ENCODE measurements at places on chromosomes 6 and 20.

- DNase-seq: no peak
These were observed 90.6 kb downstream of the PSMB1 start for GRCh38 chr6:170462366-170463020.

GRCh38 chr6:101413773-101414172 lies 20.3 kb downstream of the GRIK2 start:
- no peak for DNase-seq

GRCh38 chr6:158707821-158708195 lies 58.0 kb downstream of the SYTL3 start:
- no peak for DNase-seq

DNA sequence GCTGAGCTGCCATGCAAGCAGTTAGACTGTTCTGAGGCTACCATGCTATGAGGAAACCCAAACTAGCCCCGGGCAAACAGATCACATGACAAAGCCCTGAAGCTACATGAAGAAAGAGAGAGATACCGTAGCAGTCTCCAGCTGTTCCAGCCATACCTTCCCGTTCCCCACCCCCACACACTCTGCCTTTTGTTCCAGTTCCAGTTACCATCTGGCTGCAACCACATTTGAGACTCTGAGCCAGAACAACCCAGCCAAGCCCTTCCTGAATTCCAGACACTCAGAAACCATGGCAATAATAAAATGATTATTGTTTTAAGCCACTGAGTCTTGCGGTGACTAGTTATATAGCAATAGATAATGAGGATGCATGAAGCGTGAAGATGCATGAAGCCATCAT lies 28.3 kb downstream of the RIN2 start:
- peak; percentile 93 for DNase-seq

GRCh38 chr6:53641348-53641747 lies 24.2 kb downstream of the KLHL31 start:
- no peak for DNase-seq

DNA sequence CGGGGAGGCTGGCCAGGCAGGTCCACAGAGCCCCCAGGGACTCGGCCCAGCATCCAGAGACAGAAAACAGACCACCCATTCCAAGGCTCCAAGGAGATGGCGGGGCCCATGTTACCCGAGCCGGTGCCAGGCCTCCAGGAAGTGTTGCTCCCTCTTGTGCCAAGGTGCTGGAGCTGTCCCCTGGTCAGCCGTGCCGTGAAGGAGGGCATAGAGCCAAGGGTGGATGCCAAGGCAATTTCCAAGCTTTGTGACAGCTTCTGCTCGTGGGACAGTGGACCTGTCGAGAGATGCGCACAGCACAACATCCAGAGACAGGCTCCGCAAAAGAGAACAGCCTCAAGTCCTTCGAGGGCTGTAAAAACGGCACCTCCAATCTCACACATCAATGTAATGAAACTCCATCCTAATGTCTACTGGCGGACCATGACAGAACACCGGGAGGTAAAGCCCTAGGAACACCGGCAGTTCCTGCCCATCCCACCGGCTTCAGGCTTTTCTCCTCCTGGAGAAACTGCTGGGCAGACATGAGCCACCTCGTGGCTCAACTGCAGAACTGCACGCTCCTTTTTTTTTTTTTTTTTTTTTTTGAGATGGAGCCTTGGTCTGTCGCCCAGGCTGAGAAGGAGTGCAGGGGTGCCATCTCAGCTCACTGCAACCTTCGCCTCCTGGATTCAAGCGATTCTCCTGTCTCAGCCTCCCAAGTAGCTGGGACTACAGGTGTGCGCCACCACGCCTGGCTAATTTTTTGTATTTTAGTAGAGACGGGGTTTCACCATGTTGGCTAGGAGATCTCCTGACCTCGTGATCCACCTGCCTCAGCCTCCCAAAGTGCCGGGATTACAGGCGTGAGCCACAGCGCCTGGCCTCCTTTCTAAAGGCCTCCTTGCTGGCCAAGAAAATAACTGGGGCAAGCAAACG lies 30.9 kb upstream of the AVP start:
- peak; percentile 61 for DNase-seq

- DNase-seq: no peak
These were observed 804.1 kb downstream of the TFAP2A start for GRCh38 chr6:9610620-9611415.

DNA sequence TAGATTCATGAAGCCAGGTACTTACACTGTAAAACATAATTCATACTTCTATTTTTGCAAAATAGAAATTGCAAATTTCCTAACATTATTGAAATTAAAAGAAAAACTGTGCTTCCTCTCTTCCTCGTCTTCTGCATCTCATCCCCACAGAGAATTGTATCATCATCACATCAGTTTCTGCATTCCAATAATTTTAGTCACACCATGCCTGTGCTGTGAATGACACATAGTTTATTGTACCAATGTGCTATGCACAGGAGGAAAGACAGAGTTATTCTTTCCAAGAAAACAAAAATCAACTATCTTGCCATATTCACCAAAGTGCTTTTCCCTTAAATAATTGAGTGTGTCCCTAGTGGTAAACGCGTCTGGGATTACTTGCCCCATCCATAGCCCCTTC lies 38.1 kb upstream of the FAM135A start:
- peak; percentile 60 for DNase-seq

DNA sequence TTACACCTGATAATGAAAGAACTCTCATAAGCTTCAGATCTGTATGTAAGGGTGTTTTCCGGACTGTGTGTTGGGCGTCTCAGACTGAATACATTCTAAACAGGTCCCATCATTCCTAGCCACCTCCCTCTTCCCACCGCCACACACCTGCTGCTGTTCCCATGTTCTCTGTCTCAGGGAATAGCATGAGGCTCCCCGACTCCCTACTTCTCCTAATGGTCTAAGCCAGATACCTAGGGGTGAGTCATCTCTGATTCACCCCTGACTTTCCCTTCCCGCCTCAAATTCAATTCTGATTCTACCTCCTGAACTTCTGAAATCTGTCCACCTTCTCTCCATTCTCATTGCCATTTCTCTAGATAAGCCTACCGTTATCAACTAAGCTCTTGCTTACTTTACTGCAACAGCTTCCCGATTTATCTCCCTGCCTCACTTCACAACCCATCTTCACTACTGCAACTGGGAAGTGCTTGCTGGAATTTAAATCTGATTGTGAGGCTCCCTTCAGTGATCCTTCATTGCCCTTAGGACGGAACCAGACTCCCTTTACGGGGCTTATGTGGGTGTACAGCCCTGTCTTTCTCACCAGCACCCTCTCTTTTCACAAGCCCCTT lies 1.6 kb downstream of the TMEM14A start:
- peak; percentile 52 for DNase-seq

GRCh38 chr20:36091561-36092397 lies 62.8 kb upstream of the EPB41L1 start:
- no peak for DNase-seq

- no peak for DNase-seq
These were observed 3.7 kb downstream of the SAYSD1 start for GRCh38 chr6:39111280-39111679.

GRCh38 chr20:14866841-14867514 lies 529.6 kb upstream of the FLRT3 start:
- no peak for DNase-seq

- no peak for DNase-seq
These were observed 229.4 kb upstream of the RSPO3 start for GRCh38 chr6:126888727-126889725.

DNA sequence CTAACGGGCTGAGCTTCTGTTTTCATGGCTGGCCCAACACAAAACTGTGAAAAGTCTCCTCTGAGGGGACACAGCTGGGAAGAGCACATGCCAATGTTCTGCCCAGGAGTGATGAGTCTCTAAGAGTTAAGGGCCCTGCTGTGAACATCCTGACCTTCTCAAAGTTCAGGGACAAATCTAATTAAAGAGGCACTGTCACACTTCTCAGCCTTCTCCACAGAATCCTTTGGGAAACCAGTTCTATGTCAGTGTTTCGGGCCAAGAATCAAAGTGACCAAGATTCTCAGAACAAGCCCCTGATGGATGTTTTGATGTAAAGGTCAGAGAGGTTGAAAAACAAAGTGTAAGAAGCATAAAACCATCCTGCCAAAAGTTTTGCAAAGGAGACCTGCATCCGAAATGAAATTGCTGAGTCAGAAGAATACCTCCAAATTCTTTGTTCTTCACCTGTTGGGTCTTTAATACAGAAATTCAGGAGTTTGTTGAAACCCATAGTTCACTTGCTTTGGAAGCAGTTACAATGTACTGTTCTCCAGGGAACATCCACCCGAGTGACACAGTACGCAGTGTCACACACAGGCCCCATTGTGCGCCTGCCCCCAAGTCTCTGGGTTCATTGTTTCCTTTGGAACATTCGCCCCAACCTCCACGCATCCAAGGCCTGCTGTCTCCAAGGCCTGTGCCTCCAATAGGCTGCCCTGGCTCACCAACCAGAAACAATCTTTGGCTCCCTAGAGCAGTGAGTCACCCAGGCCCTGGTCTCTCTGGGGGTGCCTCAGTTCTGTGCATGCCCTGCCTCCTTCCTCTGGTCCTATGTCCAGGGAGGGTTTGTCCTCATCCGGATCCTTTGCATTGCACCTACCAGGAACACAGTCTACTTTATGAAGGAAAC lies 65.5 kb upstream of the QKI start:
- DNase-seq: no peak

DNA sequence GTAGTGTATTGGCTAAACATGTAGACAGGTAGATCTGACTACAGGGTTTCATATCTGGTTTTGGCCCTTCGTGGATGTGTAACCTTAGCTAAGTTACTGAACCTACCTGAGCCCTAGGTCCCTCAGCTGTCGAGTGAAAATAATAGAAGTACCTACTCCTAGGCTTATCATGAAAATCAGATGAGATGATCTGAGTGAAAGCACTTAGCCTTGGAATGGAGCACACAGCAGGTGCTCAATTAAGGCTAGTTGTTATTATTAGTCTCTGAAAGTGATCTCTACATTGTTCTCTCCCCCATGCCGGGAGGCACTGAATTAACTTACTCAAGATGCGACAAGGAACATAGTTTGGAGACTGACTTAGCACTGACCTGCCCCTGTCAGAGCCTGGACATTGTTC lies 174.7 kb upstream of the ZNF217 start:
- DNase-seq: no peak

DNA sequence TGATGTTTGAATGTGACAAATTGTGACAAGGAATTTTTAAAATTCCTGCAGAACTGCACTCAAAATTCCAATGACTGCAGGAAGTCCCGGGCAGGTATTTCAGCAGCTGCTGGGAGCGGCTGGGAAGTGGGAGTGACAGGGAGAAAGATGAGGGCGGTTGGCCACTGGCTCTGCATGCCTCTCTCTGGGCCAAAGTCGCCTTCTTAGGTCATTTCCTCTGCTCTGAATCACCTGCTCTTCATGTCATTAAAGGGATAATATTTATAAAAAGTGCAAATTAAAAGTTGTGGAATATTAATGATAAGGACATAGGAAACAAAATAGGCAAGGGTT lies 43.9 kb downstream of the RAMACL start:
- no peak for DNase-seq

GRCh38 chr6:116280933-116281316 lies 1.2 kb upstream of the TSPYL1 start:
- DNase-seq: no peak

GRCh38 chr20:23003881-23004460 lies 31.1 kb upstream of the SSTR4 start:
- DNase-seq: no peak

GRCh38 chr20:15060265-15061060 lies 723.1 kb upstream of the FLRT3 start:
- no peak for DNase-seq

GRCh38 chr6:147108259-147108910 lies 95.8 kb upstream of the STXBP5 start:
- DNase-seq: no peak

DNA sequence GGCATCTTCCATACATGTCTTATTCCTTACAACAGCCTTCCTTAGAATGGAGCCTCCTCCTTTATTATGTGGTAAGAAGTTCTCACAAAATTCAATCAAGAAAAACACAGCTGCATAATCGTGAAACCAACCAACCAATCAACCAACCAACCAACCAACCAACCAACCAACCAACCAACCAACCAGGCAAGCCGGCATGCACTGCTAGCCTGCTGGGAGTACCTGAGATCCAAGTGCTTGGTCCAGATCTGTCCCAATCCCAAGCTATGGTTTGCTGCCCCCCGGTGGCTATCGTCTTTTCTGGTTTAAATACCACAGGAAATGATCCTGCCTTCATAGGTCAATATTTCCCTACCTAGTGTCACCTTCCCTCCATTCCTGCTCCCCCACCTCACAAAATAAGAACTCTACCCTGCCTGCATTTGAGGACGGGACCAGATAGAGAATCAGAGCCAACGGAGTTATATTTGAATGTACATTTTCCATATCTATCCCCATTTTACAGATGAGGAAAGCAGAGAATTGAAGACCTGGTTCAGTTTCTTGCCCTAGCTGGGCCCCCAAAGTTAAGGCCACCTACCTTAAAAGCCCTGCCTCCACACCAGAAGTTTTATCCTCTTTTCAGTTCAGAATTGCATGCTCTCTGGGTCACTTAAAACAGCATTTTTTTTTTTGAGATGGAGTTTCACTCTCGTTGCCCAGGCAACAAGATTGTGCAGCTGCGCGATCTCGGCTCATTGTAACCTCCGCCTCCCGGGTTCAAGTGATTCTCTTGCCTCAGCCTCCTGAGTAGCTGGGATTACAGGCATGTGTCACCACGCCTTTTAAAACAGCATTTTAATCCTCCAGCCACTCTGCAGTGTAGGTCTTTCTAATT lies 27.1 kb downstream of the RAB44 start:
- peak; percentile 70 for DNase-seq

DNA sequence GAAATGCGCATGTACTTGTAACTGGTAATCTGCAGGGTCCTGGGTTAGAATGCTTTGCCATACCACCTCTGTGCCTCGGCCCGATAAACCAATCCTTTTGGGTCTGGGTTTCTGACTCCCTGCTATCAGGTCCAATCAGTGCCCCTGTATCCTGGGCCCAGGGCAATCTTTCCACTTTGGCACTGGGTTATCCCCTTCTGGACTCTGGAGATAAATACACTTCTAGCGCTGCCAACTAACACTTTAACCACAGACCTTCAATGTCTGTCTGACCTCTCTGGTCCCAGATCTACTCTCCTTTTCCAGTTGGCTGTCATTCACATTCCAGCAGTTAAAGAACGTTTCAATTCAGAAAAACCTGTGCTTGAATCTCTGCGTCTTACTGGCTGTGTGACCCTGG lies 55.3 kb downstream of the DNAAF9 start:
- DNase-seq: no peak

- peak; percentile 90 for DNase-seq
These were observed 82.2 kb downstream of the MYO6 start for GRCh38 chr6:75830959-75831885.

- DNase-seq: peak; percentile 98
These were observed at the start of gene COX7A2 for GRCh38 chr6:75243333-75244062. Gene COX7A2, minus strand, starts transcription at chr6:75243801. Its CDS starts 67 bp downstream, at chr6:75243734.
